ENCODE measurements at places on chromosomes 1 and 21.

DNA sequence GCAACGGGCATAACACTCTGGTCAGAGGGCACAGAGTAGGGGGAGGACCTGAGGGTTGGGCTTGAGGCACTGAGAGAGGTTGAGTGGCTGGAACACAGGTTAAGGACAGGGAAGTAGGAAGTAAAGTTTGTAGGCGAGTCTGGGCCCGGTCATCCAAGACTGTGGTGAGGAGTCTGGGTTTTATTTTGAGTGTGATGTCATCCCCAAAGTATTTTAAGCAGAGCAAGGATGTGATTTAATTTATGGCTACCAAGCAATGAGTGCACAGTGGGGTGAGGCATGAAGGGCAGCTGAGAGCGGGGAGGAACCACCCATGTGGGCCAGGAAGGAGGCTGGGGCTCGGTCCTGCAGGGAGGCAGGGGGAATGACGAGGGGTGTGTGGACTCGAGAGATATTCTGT is 11.2 kb upstream of the VWA5B1 start:
- no peak for DNase-seq

- DNase-seq, result peak; percentile 34
Observed at GRCh38 chr1:244865028-244865371, 657 bp upstream of the HNRNPU start.

DNA sequence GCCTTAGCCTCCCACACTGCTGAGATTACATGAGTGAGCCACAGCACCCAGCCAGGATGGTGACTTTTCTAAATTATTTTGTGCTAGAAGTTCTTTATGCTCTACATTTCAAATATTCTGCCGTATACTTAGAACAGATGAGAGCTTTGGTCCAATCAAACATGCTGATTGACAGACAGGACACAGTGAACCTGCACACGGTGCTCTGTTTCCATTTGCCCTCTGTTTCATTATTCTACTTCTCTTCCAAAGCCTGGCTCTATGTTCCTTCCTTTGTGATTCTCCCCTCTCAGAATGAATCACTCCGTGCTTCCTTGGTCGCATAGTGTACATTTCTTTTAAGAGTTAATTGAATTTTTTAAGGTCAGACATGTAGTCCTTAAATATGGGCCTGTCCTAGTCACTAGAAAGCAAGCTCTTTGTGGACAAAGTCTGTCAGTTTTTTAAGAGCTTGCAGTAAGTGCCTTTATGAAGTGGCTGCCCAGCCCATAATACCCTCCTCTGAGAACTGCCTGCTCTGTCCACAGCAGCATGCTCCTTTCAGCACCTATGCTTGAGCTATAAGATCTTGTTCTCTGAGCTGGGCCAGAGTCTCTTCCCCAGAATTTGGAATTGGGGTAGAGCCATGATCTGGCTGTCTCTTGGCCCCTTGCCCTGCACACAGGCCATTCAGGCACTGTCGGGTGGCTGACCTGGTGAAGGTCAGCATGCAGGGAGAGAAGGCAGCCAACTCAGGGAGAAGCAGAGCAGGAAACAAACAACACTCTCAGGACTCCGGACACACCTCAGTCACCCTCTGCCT is 66.8 kb upstream of the SLC44A3 start:
- DNase-seq, result no peak

GRCh38 chr1:11337580-11338073 is 64.6 kb downstream of the UBIAD1 start:
- DNase-seq, result peak; percentile 83

DNA sequence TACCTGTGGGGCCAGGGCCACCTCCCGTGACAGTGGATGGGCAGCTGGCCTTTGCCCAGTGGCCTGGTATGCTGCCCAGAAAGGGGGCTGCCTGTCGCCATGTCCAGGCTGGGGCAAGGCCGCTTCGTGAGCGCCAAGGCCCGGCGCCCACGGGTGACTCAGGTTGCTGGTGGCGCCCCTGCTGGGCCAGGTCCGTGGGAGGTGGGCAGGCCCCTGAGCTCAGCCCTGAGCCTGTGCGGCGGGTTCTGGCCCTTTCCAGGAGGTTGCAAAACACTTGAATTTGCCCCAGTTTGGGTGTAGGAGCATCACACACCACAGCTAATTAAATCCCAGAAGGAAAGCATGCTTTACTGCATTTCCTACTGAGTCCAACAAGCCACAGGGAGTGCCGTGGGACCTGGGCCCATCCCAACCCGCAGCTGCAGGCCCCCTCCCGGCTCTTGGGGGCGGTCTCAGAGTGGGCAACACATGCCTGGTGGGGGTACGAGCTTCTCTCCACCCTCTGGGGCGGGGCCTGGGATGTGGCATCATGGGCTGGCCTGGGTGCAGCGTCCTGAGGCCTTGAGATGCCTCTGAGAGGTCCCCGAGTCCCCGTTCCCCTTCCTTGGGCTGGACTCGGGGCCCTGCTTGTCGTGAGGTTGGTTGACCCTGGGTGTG is 159.8 kb downstream of the PEX14 start:
- DNase-seq, result no peak

DNA sequence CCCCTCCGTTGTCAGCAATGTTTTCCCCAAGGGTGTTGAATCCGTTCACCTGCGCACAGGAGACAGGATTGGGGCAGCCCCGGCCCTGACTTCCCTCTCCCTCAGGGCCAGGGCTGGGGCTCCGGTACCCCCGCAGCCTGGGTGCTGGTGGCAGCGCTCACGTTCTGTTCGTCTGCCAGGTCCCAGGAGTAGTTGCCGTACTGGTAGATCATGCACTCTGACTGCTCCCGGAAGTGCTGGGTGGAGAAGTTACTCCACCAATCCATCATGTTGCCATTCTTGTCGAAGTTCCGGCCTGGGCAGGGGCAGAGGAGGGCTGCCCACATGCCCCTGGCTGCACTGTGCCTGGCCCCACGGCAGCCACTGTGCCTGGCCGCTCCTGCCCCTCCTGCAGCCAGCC is 6.1 kb downstream of the PRXL2B start:
- no peak for DNase-seq

- DNase-seq, result no peak
Observed at GRCh38 chr21:26540651-26541050, 32.4 kb downstream of the CYYR1 start.

GRCh38 chr1:45722809-45723208 is 27.6 kb downstream of the IPP start:
- no peak for DNase-seq

DNA sequence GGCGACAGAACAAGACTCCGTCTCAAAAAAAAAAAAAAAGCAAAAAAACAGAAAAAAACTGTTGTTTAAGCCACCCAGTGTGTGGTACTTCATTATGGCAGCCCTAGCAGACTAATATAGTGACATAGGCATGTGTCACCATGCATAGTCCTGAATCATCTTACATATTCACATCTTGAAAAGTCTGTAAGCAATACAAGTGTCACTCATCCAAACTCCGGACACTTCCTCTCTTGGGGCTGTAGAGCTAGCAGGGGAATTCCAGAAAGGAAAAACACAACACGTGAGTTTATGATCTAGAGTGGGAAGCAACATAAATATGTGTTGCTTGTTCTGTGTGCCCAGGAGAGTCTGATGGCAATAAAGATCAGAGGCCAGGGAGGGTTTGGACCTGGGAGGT is 81.6 kb upstream of the KCNE2 start:
- no peak for DNase-seq

- DNase-seq, result peak; percentile 63
Observed at GRCh38 chr1:8525216-8525557, 207.3 kb downstream of the SLC45A1 start.

DNA sequence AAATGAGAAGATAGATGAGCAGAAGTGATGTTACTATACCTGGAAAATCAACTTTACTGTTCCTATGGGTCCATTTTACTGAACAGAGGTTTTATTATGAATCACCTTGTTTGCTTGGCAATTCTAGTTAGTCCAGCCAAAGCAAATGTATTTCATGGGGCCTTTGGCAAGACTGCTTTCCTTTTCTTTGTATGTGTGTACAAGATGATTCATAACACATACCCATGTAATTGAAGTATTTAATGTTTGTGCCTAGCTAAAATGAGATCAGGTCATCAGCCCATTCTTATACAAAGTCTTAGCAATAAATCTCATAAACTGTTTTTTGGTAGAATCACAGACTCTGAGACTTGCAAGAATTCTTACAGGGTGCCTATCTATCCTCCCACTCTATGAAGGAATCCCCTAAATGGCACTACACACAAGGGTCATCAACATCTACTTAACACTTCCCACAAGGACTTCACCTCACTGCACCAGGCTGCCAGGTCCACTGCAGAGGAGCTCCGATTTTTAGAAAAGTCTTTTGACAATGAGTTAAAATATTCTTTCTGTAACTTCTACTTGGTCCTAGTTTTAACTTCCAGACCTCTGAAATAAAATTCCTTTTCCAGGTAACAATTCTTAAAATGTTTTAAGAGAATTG is 58.5 kb downstream of the LPAR3 start:
- no peak for DNase-seq

GRCh38 chr21:28554660-28555475 is 437.8 kb downstream of the LTN1 start:
- DNase-seq, result peak; percentile 26

DNA sequence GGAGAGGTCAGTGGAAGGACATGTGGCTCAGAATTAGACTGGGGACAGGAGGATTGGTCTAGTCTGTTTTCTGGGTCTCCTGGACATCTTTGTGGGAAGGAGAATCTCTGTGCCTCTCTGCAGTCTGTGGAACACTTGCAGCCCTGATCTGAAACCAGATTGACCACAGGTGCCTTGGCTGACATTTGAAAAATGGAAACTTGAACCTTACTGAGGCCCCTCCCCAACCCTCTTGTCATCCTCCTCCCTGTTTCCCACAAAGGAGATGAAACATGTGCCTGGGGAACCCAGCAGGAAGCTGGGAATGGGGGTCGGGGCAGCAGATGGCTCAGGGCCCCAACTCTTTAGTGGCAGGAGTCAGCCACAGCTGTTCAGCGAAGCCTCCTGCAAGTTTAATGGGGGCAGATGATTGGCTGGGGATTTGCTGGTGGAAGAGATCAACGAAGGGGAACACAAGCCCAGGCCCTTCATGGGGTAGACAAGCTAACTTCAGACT is 18.1 kb downstream of the VASH2 start:
- DNase-seq, result no peak

- no peak for DNase-seq
Observed at GRCh38 chr1:248388426-248388825, 12.9 kb downstream of the OR2T6 start.

DNA sequence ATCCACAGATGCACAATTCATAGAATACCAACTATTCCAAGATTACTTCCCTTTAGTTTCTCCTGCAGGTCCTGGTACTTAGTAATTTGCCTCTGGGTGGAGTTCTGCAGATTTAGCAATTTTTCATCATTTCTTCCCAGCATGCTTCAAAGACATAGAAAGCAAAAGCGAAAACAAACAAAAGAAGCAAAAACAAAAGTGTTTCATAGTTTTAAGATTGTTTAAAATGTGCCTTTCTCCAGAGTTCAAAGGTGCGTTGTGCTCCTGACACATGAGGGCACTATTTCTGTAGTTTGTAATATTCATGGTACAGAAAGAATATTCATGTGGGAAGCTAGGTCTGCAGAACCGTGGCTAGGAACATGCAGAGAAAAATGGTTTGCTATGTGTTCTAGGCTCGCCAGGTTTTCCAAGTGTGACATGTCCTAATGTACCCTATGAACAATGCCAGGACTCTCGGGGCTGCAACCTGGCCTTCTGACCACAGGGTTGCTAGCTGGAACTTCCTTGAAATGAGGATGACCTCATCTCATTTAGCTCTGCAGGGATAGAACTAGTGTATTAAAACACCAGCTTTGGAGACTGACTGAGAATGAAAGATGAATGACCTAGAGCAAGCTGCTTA is 30.0 kb upstream of the RCSD1 start:
- no peak for DNase-seq

- no peak for DNase-seq
Observed at GRCh38 chr1:195979646-195980045, 628.6 kb downstream of the KCNT2 start.

DNA sequence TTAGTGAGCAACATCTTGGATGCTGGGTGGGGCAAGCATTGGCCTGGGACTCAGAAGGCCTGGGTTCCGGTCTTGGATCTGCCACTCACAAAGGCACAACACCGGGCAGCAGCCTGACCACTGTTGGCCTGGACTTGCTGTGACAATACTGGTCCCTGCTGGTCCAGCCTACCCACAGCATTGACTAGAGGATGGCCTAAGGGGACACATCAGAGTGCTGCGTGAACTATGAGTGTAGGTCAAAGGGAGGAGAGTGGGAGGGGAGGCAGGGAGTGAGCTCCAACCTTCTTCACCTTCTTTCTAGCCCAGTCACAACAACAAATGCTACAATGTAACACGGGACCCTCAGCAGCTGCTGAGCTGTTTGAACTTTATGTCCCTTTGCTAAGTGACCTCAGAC is 31.1 kb downstream of the TMEM50A start:
- no peak for DNase-seq

- no peak for DNase-seq
Observed at GRCh38 chr1:11054666-11055065, 5.2 kb downstream of the SRM start.

DNA sequence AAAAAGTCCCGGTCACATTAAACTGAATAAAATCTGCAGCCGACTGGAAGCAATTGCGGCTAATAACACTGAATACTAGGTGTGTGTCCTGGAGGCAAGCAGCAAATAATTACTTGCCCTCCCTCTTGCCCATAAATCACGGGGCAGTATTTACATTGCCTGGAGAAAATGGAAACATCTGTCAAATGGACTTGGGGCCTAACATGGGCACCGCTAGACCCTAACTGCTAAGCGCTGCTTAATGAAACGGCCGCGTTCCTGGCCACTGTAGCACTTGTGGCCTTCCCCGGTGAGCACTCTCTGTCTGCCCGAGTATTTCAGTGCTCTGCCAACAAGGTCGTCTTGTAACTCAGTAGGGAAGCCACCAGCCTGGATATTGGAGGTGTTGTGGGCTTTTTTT is 23.9 kb upstream of the KNCN start:
- no peak for DNase-seq

GRCh38 chr21:32713726-32714125 is 14.1 kb downstream of the SYNJ1 start:
- DNase-seq, result no peak

DNA sequence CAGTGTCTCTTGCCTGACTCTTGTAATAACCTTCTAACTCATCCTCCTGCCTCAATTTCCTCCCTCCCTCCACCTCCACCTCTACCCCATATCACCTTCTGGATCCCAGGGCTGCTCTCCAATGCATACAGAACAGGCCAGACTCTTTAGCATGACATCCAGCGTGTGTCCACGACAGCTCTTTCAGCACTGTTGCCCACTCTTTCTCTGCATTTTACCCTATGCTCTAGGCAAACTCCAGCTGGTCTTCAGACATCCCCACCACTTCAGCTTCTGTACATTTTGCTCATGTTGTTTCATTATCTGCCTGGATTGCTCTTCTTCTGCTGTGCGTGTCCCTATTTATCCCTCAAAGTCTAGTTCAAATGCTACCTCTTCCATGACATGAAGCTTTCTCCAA is 4.8 kb downstream of the INKA2 start:
- DNase-seq, result no peak
